ENCODE measurements at places on chromosomes 12 and 14.

DNA sequence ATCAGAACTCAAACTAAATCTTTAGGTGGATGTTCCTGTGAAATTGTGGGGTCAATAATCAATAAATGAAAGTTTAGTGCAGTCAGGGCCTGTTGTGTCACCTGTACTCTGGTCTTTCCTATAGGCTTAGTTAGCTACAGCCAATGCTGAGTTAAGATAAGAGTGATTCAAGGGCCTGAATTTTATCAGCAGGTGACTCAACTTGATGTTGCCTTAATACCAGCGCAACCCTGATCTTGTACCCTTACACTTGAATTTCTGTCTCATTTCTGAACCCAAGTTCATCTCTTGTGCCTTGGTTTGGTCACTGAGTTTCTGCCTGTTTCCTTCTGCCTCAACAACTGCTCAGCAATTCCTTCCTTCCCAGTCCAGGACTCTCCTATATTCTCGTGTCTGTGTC is 157.0 kb upstream of the E2F7 start:
- no peak for DNase-seq

DNA sequence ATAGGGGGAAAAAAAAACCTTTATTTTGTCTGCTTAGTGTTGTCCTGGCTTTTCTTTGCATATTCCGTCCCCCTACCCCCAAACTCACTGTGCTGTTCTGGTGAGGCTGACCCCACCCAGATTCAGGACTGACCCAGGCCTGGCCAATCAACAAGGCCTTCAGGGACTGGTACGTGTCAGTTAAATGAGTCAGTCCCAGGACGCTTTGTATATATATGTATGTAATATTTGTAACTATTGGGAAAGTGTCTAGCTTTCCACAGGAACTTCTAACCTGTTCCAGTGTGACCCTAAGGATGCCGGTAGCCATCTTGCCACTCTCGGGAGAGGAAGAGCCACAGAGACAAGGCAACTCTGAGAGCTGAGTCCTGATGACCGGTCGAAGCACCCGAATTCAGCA is 107.4 kb downstream of the VCPKMT start:
- peak; percentile 78 for DNase-seq

GRCh38 chr14:34170882-34171281 is 220.0 kb upstream of the EGLN3 start:
- DNase-seq, result no peak

- DNase-seq, result no peak
These were observed 8.5 kb upstream of the IL26 start for GRCh38 chr12:68234140-68234539.

DNA sequence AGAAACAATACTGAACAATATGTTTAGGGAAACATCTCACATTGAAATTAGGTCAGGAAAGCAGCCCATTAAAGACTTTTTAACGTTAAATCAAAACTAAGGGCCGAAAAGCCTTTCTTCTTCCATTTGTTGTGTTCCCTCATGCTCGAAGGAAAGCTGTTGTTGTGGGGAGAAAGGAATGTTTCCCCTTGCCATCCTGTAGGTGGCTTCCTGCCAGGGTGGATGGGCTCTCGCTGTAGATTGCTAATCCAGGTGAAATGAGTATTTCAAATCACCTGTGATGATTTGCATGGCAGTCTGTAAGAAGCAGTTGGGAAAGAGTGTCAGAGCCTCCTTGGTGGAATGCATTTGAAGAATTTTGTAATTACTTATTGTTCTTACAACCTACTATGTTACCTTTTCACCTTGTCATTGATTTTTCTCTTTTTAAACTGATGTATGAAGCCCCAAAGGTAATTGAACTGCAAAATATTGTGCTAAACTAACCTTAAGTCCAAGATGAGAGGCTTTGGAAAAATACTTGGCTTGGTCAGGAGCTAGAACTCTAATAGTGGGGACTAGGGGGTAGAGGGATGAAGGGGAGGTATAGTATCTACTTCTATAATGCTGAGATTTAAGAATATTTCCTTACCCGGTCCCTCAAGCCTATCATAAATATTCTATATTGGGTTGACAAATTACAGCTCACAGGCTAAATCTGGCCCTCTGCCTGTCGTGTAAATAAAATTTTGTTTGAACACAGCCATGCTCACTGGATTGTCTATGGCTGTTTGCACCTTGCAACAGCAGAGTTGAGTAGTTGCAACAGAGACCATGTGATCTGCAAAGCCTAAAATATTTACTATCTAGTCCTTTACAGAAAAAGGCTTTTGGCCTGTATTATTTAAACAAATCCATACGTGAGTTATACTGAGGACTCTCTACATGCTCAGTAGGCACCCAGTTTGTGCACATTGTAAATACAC is 7.7 kb upstream of the DCP1B start:
- no peak for DNase-seq

DNA sequence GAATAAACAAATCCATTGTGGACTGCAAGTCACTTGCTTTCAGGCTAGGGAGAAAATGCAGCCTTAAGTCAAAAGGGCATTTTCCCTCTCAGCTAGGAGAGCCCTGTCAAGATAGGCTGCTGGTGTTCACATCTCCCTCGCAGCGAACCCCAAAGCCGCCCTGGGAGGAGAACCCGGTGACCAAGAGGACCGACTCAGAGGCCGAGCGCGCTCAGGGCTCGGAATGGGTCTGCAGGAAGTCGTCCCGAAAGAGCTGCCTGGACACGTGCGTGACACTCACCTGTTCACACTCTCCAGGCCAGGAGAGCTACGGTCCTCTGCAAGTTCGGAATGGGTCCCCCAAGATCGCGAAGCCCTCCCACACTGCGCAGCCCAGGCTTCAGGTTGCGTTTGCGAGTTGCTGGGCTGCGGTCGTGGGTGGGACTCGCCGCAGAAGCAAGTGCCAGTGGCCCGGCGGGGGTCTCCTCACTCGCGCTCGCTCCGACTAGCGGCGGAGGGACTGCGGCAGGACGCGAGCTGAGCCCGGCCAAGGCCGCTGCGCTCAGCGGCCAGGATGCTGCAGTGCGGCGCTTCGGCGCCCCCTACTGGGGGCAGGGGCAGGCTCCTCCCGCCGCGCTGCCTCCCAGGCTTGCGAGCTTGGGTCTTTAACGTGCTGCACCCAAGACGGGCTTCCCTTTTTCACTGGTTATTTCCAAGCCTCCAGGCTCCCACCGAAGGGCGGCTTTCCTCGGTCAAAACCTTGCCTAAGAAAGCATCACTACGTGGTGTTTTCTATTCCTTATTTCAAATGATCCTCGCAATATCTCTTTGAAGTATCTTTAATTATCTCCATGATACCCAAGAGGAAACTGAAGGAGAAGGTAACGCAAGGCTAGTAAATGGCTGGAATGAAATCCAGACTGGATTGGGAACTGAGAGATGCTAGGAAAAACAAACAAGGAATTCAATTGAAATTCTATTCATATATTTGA is at the start of gene RERG:
RERG (minus strand) TSS at position 503 of the 971 bp plus-strand sequence. CDS start 3,928 bp downstream, outside the sequence.
- peak; percentile 52 for DNase-seq

DNA sequence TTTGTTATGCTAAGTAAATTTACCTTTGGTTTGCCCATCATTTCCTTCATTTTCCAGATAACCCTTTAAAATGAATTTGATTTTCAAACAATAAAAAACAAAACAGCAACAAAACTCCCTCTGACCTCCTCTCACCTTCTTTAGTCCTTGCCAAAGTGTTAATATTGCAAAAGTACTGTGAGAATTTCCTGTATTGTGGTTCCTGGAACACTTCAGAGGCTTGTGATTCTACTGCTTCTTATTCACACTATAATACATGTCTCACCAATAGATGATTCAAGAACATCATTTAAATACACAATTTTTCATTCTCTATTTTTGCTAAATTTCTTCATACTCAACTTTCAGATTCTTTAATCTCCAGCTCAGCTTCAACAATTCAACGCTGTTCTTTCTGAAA is at the start of gene KLRD1:
KLRD1 (plus strand) TSS at position 241 of the 400 bp plus-strand sequence. CDS start 208 bp downstream, outside the sequence.
- DNase-seq, result no peak

GRCh38 chr14:91035855-91036254 is 24.6 kb downstream of the RPS6KA5 start:
- no peak for DNase-seq

DNA sequence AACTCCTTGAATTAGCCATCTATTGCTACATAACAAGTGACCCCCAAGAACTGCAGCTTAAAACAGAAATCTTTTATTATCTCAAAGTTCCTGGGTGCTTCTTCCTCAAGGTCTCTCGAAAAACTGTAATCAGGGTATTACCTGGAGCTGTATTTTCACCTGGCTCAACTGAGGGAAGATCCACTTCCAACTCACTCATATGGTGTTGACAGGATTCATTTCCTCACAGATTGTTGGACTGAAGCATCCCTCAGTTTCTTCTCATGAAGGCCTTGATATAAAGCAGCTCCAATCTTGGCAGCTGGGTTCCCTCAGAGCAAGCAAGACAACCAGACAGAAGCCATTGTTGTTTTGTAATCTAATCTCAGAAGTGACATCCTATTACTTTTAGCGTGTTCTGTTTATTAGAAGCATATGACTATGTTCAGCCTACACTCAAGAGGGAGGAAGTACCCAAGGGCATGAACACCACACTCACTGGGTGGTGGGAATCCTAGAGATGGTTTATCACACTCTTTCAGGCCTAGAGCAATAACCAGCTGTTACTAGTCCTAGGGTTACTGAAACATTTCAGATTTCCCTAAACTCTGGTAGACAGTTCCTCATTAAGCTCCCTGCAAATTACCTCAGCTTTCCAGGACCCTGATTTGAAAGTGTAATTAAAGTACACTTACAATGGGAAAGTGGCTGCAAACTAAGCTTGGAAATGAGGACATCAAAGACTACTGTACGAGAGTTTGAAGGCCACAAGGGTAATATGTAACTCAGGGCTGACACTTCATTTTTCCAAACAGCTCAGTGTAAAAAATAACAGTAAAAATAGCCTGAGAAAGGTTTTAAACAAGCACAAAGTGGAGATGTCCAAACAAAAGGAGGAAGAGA is 222.2 kb downstream of the SEC23A start:
- DNase-seq, result no peak

Data from foreskin keratinocyte (primary cell).